NCI-H446 treated with DMSO at 0.1 percent for 48 hours (cell line): ENCODE measurements at places on chromosomes 3 and 15.

DNA sequence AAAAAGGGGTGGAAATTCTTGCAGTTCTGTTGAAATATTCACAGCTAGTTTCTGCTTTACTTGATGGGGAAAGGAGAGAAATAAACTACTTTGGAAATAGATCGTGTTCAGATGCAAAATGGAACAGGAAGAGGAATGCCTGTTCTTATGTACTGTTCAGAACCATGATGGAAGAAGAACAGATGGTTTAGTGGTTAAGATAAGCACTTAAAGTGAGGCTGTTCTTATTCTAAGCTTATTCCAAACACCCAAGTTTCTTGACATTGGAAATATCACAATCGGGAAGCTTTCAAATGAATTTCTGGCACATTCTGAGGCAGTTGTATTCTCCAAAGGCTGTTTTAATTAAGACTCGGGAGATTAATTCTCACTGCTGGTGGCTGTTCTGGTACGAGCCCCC is 228.5 kb downstream of the LSAMP start:
- no peak for DNase-seq

DNA sequence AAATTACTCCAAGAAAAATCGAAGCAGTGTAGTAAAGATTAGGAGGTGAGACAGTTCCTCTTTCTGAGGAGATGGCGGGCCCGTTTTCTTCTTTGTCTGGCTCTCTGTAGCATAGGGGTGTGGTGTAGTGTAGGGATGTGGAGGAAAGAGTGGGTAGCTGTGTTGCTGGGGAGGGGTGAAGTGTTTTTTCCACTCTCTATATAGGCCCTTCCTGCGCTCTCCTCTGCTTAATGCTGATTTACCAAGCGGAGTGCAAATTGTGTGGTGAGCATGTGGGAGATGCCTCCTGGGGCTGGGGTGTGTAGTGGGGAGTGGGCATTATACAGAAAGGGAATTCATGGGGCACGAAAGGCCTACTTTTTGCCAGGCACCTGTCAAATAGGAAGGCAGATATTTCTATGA is 94.9 kb downstream of the ST6GAL1 start:
- no peak for DNase-seq

DNA sequence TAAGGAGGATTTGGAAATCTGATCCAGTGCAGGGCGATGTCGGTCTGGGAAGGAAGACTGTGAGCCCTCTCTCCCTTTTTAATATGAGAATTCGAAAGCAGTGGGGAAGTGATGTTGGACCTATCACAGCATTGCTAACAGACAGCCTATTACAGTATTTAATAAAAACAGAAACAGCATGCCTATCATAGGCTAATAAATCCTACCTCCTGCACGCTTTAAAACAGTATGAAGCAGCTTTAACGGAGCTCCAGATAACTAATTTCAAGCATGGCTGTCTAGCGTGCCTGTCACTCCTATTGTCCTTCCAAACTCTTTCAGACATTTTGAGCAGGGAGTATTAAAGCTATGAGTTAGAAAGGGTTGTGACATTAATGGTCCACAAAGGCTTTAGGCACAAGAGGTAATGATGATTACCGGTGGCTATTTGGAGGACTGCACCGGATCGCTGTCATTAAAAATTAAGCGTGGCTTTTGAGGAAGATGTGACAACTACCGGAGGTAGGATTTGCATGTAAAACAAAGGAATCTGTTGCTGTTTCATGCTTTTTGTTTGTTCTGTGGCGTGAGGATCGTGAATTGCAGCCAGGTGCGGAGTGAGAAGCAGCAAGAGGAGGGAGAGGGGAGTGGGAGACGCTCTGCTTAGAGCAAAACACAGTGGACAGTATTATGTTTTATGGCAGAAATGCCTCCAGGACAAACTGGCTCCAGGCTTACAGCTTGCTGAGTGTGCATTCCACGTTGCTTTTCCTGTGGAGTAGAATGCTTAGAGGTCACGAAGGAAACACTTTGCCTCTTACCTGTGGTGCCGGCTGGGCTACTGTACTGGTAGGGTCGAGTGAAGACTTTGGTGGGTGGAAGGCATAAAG is at the start of gene KCNMB2:
KCNMB2 (plus strand) TSS at position 226 of the 869 bp plus-strand sequence.
- no peak for DNase-seq

DNA sequence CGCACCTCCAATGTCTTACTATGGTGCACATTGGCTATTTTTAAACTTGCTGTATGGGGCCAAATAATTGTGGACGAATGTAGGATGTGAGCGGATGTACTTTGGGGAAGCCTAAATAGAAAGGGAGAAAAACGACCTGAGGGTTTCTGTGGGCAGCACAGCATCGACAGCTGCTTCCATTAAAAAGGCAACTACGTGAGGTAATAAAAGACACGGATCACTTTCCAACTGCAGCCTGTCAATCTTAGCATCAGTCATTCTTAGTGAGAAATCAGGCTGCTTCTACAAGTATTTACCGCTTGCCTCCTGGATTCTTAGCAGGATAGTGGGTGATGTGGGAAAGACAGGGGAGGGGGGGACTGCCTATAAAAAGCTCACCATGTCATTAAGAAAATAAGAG is 186.7 kb upstream of the SLC2A2 start:
- DNase-seq: no peak

GRCh38 chr15:75929799-75930565 is 26.3 kb downstream of the FBXO22 start:
- no peak for DNase-seq

- no peak for DNase-seq
Measured at GRCh38 chr3:8348076-8348475, 153.5 kb upstream of the LMCD1 start.

- no peak for DNase-seq
Measured at GRCh38 chr15:74242441-74243185, 6.5 kb downstream of the CCDC33 start.

GRCh38 chr15:77292969-77293558 is 126.8 kb downstream of the PEAK1 start:
- no peak for DNase-seq
